ENCODE measurements at places on chromosomes 4 and X.

- no peak for DNase-seq
Observed at GRCh38 chrX:57519578-57520118, 72.2 kb upstream of the ZXDB start.

- no peak for DNase-seq
Observed at GRCh38 chr4:101801958-101802357, 11.4 kb downstream of the BANK1 start.

DNA sequence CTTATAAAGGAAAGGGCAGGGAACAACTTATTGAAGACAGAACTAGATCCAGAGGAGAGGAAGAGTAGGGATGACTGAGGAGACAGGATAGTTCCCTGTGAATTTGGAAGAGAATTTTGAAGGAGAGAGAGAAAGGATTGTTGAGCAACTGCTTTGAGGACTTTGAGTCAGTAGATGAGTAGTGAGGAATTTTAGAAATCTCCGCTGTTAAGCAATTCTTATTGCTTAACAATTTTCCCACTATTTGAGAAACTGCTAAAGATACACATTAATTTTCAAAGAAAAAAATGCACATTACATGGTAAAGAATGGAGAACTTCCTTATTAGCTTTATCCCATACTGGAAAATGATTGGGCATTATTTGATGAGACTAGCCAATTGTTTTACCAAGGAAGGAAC lies 116.3 kb upstream of the NRK start:
- no peak for DNase-seq

- DNase-seq: no peak
Observed at GRCh38 chr4:119652998-119653397, 24.4 kb upstream of the PDE5A start.

- no peak for DNase-seq
Observed at GRCh38 chr4:170770664-170771063, 680.9 kb upstream of the AADAT start.

All from activated CD8-positive, alpha-beta memory T cell treated with anti-CD3 and anti-CD28 coated beads, Interleukin-2, amount 50 U/mL, for 48 hours (primary cell).